Osteoblast (primary cell): ENCODE measurements at places on chromosomes 2 and 18. TPM values are rescaled to one million over a fixed set of nuclear protein-coding genes. Genes with fewer than 3 reads are reported as not detected.

DNA sequence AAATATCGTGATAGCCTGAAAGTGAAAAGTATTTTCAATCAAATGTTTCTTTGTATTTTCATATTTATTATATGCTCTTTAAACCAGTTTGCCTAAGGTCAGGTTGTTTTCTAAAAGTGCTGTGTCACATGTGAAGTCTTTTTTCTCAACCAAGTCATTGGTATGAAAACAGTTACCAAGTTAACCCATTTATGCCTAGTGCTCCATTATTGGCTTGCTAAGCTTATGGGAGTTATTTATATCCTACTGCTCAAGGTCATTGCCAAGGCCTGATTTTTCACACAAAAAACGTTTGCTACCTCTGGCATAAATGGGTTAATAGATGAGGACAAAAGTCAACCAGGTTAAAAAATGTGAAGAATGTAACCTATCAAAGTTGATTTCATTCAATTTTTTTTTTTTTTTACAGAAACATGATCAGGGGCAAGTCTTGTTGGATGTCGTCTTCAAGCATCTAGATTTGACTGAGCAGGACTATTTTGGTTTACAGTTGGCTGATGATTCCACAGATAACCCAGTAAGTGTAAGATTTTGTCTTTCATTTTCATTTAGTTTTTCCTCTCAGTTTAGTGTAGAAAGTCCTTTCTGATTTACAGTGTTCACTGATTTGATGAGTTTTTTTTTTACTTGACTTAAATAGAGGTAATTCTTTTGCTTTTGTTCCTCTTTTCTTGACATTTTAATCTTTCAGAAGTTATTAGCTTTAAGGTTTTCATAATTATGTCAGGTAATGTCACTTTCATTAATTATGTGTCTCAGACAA is 102.6 kb downstream of the PTPN4 start:
- no peak for DNase-seq

DNA sequence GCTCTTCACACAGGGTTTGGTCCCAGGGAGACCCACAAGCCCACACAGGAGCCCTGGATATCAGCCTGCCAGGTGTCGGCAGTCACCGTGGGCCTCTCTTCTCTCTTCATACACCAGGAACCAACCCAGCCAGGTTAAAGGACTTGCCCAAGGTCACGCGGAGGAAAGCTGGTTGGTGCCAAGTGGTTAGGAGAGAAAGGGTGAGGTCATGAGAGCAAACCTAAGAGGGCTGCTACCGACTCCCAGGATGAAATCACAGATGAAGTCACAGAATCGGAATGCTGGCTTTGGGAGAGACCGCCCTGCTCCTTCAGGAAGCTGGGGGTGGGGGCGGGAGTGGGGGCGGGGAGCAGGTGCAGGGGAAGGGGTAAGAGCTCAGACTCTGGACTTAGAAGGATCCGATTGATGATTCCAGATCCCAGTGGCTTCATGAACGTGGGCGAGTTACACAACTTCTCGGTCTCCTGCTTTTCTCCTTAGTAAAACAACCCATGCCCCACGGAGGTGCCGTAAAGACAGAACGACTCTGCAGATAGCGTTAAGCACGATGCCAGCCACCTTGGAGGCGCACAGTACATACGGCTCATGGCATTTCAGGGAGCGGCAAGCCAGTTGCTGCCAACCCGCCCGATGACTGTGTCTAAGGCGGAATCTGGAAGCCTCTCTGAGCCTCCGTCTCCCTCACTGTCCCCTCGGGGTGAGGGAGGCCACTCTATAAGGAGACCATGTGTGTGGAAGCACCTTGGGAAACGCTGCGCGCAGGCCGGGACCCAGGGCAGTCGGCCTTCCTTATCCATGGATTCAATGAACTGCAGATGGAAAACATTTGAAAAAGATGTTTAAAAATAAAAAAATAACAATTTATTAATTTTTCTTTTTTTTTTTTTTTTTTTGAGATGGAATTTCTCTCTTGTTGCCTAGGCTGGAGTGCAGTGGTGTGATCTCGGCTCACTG is 23.0 kb upstream of the TAF1B start:
- DNase-seq = peak; percentile 90

Gene PIGN
- total RNA-seq = 40.1 and 44.2 TPM in 2 replicates

Gene UGT1A8
- not detected in 2 replicates for total RNA-seq

DNA sequence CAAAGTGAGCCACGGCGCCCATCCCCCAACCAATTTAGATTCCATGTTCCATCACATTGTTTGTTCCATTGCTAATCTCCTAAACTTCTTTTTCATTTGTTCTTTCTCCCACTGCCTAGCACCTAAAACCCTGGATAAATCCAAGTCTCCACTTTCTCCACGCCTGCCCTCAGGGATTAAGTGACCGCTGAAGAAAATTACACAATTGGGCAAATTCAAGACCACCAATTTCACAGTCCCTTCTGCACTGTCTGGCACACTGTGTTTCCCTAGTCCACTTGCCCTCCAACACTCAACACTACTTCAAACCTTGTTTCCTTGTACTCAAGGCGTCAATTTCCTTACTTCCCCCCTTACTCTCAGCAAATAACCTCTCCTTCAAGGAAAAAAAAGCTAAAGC is 5.1 kb upstream of the UBXN4 start:
- no peak for DNase-seq

DNA sequence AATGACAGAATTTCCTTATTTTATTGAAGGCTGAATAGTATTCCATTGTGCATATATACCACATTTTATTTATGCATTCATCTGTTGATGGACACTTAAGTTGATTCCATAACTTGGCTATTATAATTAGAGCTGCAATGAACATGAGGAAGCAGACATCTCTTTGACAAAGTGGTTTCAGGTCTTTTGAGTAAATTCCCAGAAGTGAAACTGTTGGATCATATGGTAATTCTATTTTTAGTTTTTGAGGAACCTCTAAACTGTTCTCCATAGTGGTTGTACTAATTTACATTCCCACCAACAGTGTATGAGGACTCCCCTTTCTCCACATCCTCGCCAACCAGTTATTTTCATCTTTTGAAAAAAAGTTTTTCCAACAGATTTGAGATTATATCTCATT is 77.5 kb downstream of the TMEM200C start:
- DNase-seq = no peak

Gene FABP1
- under 0.01 TPM in 1 of 2 replicates, not detected in the other for total RNA-seq

Gene POMC
- 0.59 and 2.2 TPM in 2 replicates for total RNA-seq

Gene CNDP1
- total RNA-seq = not detected in 2 replicates

Gene CHRND
- total RNA-seq = not detected in 2 replicates

Gene LIMS4
- total RNA-seq = 6.9 and 15.9 TPM in 2 replicates

DNA sequence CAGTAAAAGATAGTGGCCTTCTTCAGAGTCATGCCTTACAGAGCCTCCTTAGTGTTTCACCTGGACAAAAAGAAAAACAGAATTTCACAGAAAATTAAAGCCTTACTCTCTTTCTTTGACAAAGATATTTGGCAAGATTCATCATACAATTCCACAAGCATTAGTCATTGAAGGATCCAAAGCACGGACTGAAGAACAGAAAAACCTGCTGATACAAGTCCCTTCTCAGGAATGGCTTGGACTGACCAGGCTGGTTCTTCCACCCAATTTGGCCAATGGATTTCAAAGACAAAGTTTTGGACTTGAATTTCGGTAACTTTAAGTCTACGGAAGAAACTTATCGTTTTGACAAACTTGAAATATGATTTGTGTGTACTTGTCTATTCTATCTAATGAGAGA is 39.1 kb upstream of the GALNT3 start:
- DNase-seq = peak; percentile 23

Gene TTC39C
- total RNA-seq = 42.7 and 50.7 TPM in 2 replicates

DNA sequence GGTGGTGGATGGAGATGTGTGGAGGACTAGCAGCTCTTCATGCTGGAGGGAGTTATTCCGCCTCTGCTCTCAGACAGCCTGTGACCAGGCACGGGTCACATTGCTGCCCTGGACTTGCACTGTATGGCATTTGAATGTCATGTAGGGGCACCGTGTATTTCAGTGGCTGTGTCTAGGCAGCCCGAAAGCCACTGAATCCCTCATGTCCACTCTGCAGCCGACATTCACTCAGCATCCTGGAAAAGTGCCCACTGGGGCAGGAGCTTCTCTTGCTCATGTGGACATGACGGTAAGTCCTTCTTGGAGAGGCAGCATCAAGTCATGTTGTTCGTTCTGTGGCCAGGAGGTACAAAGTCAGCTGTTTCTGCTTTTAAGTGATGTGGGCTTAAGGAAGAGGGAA is 127.9 kb downstream of the SH3RF3 start:
- DNase-seq = no peak

DNA sequence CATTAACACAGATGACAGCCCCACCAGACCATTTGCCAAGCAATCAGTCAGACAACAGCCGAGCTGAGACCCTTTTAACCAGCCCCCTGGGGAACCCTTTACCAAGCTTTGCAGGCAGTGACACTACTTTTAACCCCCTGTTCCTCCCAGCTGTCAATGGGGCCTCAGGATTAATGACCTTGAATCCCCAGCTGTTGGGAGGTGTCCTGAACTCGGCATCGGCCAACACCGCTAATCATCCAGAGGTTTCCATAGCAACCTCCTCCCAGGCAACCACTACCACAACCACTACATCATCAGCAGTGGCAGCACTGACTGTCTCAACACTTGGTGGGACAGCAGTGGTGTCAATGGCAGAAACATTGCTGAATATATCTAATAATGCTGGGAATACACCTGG is 160.9 kb upstream of the EPC2 start:
- DNase-seq = no peak

- no peak for DNase-seq
Observed at GRCh38 chr2:202790676-202791075, 80.9 kb downstream of the ICA1L start.

DNA sequence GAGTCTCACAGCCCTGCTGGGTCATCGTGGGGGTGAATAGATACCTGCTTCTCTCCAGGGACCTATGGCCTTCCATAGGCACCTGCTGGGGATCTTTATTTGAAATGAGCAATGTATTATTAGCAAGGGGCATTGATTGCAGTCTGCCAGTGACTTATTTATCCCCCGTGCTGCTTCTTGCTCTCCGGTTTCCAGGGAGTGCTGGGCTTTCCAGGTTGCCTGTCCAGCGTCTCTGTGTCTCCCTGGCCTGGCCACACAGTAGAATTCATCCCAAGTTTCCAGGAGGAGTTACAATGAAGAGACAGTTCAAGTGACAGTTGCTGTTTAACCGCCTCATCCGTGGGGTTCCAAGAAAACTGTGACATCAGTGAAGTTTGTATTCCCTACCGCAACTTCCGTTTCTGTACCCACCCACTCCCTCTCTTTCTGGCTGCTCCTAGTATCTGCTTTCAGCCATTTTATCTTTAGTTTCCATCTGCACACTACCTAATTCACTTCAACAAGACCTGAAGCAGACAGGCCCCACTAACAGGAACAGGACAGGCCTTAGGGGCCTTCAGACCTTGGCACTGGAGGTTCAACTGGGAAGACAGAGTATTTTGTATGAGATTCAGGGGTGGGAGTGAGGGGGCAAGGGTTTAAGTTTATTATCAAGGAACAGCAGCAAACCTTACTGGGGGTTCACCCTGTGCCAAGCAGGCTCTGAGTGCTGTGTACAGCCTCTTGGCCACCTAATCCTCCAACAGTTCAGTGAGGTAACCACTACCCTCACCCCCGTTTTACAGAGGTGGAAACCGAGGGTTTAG is 134.8 kb downstream of the PRKCE start:
- DNase-seq = no peak

DNA sequence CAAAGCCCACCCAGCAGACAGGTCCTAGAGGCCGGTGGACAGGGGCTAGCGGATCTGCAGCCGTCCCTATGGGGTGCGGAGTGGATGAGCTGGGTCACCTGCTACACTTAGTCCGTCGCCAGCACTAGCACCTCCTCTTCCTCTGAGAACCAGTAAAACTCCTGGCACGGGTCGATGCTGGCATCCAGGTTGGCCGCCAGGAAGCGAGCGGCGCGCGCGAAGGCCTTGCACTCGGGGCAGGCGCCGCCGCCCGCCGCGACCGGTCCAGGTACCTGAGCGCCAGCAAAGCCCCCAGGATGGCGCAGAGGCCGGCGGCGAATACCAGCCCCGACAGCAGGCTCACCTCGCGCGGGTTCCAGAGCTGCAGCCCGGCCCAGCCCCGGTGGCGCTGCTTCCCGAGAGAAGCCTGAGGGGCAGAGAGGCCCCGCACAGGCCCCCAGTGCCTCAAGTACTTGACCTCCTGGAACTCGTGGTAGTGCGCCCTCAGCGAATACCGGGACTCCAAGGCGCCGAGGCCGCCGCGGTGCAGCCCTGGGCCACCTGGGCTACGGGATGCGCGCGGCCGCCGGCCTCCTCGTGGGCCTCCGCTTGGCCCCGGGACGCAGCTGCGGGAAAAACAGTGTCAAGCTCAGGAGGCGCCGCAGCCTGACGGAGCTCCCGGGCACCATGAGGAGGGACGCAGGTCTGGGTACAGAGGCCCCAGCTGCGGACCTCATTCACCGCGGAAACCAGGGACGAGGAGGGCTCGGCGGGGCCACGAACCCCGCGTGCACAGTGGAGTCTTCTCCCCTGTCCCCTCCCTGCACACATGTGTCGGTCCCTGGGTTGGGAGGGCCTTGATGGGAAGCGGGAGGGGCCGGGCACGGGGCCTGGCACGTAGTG is 27.5 kb upstream of the ALPP start:
- peak; percentile 70 for DNase-seq

Gene SNTG2
- total RNA-seq = 1.4 and 2.1 TPM in 2 replicates

GRCh38 chr2:29114946-29115609 is at the start of gene CLIP4:
Gene CLIP4 (plus strand): TSS chr2:29115415. CDS start chr2:29121389, 5,974 bp downstream.
- DNase-seq = peak; percentile 97

Gene EGR4
- not detected in 2 replicates for total RNA-seq

DNA sequence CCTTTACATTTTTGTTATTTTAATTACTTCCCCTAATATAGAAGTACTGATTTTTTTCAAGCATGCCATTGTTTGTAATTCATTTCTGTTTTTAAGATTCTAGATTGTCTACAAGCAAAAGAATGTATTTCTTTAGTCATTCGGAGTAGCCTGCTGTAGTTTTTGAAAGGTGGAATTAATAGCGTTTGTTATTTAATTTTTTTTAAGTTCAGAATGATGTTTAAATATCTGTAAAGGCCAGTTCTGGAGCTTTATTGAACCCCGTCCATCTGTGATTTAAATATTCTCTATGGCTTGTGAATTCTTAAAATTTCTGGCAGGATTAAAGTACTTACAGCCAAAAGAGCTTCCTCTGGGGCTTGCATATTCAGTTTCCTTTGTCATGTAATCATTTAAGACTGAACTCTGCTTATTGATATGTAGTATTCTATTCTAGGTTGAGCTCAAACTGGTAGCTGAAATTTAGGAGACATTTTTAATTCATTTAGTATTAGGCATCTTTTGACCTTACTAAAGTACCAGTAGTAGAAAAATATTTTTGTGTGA is 5.2 kb downstream of the TGIF1 start:
- DNase-seq = no peak

DNA sequence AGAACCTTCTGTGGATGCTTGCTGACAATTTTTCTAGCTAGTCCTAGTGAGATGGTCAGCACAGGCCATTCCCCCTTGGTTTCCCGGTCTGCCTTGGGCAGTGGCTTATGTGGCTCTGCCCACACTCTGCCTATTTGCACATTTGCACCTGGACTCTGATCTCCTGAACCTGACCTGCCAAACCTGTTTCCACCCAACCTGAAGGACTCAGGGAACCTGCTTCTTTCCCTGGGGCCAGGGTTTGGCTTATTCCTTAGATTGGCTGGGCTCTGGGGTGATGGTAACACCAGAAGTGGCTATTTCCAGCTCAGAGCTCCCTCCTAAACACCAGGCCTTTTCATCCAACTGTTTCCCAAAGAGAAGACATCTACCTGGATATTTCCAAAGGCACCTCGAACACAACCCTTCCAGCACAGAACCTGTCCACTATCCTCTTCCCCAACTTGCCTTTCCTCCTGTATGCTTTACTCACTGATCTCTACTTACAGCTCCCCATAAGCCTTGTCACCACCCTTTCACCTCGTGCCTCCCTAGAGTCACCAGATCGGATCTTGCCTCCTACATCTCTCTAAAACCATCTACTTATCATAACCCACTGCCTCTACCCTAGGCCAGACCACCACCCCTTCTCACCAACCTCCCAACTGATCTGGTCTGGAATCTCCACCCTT is 5.8 kb upstream of the MTA3 start:
- peak; percentile 67 for DNase-seq
